Stromal cell of bone marrow (primary cell): ENCODE measurements at places on chromosomes 6 and 20.
A peak's percentile ranks its signal among the peaks of the same experiment; 100 is the strongest.

GRCh38 chr6:25302677-25303128, 23.5 kb downstream of the CARMIL1 start:
- DNase-seq = peak; percentile 77

DNA sequence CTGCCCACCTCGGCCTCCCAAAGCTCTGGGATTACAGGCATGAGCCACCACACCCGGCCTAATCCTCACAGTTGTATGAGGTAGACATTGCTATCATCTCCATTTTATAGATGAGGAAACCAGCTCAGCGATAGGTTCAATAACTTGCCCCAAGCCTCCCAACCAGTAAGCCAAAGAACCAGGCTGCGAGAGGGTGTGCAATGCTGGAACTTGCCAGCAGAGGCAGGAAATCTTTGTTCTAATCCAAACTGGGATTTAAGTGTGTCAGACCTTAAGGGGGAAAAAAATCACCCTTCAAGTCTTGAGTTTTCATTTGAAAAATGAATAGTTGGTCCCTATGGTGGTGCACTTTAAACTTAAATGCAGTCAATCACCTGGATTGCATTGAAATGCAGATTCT, 20.1 kb upstream of the RNGTT start:
- DNase-seq = peak; percentile 16

GRCh38 chr20:51667002-51667408, 101.2 kb downstream of the ATP9A start:
- DNase-seq = no peak

DNA sequence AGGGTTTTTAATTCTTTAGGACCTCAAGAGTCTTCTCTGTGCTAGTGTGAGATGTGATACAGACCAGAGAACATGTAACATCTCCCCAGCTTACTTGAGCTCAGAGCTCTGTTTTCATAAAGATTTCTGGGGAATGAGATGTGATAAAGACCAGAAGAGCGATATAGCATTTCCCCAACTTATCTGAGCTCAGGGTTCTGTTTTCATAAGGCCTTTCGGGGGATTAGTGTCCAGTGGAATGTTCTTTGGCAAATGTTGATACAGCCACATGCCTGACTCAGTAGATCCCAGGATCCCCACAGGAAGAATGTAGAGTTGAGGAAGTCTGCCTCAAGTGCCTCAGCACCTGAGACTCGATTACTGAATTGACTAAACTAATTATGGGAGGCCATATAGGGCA, 18.7 kb upstream of the TOP1 start:
- DNase-seq = no peak

GRCh38 chr6:35089216-35089934, 51.8 kb downstream of the TCP11 start:
- DNase-seq = no peak

- peak; percentile 75 for DNase-seq
These were observed 8.7 kb downstream of the TRIM38 start for GRCh38 chr6:25971187-25971821.
